ENCODE measurements at places on chromosomes 4 and X.

DNA sequence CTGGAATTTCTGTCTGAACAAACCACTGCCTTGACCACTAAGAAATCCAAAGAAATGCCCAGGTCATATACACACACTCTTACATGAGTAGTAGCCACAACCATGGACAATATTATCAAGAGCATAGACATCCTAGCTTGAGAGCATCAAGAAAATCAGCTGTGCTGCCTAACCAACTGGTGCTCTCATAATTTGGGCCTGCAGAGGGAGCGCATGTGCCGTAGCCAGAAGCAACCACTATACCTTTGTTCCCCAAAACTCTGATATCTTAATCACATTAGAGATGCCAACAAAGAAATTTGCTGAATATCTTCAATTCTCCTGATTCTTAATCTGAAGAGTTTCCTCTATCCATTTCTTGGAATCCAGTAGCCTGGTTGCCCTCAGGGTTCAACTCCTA, 163.6 kb downstream of the ZNF674 start:
- DNase-seq: peak; percentile 44

DNA sequence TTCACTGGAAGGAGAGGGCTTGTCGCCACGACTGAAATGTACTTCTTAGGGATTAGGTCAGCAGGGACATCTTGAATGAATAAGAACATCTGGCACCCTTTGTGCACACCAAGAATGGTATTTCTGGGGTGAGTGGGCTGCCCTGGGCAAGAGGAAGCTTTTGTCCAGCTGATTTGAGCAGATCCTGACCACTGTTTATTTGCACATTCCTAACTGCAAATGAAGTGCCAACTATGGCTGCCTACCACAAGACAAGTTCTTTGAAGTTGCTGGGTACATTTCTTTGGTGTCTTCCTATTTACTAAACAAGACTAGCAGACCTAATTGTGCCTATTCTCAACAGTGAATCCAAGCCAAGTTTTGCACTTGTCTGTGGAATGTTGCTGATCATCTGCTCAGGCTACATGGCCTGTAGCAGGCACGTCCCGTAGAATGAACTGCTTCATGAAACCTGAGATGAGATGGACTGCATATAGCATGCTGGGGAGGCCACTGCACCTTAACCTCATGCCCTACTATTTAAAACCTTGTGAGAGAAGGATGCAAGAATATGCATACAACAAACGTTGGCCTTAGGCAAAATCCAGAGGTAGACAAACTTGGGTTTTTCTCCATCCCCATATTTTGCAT, 45.0 kb downstream of the PIR start:
- peak; percentile 84 for DNase-seq

- no peak for DNase-seq
Measured at GRCh38 chrX:100731441-100732281, at the start of gene SYTL4. Gene SYTL4 (minus strand): TSS chrX:100732121. CDS start chrX:100702037, 30,084 bp downstream.

- no peak for DNase-seq
Measured at GRCh38 chrX:40729598-40730584, 5.5 kb downstream of the MED14 start.

DNA sequence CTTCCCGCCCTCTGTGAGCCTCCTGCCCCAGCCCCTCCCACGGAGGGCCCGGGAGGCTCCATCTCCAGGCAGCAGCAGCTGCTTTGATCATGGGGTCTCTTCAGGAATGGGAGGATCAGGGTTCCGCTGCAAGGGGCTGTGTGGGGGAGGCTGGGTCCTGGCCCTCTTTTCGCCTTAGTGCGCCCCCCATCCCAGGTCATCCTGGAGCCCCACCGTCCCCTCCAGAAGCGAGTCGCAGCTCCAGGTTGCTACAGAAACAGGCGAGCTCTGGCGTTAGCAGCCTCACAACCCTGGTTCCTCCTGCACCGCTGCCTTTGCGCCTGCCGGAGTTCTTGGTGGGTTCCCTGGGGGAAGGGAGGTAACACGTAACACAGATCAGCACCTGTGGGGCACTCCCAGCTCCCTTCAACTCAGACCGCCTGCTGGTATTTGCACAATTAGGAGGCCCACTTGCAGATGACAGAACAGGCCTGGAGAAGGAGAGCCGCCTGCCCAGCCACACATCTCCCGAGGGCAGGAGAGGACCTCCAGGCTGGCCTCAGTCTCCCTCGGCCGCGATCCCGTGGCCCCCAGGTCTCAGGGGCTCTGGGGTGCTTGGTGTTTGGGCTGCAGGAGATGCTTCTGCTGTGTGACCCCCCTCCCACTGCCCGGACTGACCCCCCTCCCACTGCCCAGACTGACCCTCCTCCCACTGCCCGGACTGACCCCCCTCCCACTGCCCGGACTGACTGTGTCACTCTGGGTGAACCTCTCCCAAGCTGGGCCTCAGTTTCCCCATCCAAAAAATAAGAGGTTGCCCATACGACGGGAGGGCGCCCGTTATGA, 64.2 kb upstream of the ADRA2C start:
- no peak for DNase-seq

DNA sequence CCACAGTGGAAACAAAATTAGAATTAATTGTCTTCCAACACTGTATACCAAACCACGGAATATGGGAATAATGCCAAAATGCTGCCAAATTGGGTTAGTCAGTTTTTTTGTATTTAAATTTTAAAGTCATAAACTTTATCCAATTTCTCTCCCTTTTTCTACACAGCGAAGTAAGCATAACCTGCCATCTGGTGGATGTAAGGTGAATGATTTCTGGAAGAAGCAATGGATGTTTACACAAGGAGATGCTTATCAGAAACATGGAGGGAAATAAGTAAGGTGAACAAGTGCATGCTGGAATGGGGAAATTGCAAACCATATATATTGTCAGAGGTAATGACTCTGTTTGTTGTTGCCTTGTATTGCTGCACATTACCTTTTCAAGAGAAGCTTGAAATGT, 691.9 kb downstream of the TECRL start:
- no peak for DNase-seq

GRCh38 chrX:41180194-41180908, 95.1 kb downstream of the USP9X start:
- peak; percentile 56 for DNase-seq

DNA sequence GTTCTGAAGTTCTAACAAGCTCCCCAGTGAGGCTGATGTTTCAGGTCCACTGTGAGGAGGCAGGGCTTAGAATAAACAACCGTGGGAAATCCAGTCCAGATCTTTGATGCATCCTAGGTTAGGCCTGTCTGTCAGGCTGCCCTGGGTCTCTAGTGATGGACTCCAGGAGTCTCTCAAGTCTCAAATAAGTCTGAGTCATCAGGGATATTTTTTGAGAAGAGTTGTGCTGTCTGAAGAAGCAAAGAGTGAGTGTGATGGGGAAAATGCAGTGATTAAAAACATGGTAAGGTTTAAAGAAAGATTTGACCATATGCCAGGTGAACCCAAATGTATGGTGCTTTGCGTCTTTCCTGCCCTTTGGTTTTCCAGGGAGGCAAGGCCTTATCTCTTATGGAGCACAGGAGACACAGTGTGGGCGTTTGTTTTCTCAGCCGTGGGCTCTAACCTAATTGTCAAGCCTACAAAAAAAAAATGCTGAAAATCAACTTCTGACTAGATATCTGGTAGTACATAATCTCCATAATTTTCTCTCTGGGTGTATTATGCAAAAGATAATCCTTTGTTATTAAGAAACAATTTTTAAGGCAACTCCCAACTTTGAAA, 100.7 kb downstream of the PTTG2 start:
- peak; percentile 46 for DNase-seq

GRCh38 chr4:71222661-71223060, 116.2 kb upstream of the SLC4A4 start:
- no peak for DNase-seq

GRCh38 chr4:94359838-94360237, 17.2 kb upstream of the HPGDS start:
- no peak for DNase-seq

GRCh38 chr4:54333657-54334056, 104.6 kb downstream of the PDGFRA start:
- DNase-seq: no peak

DNA sequence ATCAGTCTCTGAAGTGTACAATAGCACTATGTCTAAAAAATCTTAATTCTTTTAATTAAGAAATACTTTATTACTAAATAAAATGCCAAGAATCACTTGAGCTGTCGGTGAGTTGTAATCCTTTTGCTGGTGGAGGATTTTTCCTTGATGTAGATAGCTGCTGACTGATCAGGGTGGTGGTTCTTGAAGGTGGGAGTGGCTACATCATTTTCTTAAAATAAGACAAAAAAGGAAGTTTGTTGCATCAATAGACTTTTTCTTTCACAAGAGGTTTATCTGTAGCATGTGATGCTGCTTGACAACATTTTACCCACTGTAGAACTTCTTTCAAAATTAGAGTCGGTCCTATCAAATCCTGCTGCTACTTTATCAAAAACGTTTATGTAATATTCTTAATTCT, 68.8 kb upstream of the ZC4H2 start:
- DNase-seq: no peak

GRCh38 chrX:54758114-54759055, 39.7 kb downstream of the ITIH6 start:
- DNase-seq: no peak

- DNase-seq: peak; percentile 4
Measured at GRCh38 chr4:182928061-182928460, 10.9 kb upstream of the DCTD start.

GRCh38 chr4:110589297-110589696, 33.6 kb downstream of the PITX2 start:
- DNase-seq: no peak

DNA sequence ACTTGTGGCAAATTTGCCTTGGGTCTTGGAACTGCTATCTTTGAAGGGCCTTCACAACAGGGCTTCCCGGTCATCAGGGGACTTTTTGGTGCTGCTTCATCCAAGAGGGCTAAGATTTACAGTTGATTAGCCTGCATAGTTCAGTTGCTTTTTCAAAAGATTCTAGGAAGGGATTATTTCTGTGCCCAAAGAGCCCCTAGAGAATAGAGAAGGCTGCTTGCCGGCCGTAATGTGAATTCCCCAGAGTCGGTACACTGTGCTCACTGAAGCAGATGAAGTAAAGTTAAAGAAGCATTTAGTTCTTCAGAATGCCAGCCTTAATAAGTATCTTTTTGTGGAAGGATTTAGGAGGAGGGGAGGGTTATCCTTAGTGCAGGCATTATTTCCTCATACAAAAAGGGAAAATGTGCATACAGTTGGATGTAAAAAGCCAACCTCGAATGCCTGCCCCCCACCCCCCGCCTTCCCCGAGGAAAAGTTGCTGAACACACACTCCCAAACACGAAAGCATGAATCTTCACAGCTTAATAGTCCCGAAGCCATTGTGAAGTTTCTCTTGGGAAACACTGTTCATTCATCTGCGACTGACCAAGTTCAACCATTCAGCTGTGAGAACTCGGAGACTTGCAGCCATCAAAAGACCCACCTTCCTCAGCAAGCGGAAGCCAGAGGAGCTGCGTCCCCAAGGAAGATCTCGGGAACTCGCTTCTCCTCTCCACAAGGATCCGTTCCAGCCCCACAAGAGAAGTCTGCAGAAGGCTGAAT, 47.6 kb downstream of the ANOS1 start:
- no peak for DNase-seq

DNA sequence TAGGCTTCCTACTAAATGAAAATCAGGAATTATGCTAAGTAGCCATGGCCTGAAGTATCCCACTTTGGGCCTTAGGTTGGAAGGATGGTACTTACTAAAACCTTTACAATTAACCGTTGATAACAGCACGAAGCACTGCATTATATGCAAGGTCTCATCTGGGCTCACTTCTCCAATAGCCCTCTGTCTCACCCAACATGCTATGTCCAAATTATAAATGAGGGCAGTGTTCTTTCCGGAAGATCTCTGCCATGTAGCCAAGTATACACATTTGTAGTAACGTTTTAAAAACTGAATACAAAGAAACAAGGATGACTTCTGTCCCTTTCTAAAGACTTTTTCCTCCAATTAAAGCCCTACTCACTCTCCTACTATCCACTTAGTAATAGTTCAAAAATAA, 51.6 kb downstream of the SCFD2 start:
- DNase-seq: peak; percentile 32

DNA sequence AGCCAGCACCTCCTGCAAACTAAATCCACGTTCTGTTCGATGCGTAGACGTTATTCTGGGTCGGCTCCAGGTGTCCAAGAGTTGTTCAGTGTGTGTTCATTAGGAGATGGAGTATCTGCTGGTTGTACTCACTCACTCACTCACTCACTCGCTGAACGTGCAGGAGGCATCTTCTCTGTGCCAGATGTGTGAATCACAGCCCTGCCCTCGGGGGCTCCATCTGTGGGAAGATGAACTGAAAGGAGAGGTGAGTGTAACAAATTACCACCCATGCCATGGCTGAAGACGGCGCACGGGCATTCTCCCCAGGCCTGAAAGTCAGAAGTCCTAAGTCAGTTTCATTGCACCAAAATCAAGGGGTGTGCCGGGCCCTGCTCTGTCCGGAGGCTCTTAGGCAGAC, 16.1 kb downstream of the NSG1 start:
- peak; percentile 59 for DNase-seq

GRCh38 chrX:153463556-153463955, 6.8 kb downstream of the HAUS7 start:
- no peak for DNase-seq

DNA sequence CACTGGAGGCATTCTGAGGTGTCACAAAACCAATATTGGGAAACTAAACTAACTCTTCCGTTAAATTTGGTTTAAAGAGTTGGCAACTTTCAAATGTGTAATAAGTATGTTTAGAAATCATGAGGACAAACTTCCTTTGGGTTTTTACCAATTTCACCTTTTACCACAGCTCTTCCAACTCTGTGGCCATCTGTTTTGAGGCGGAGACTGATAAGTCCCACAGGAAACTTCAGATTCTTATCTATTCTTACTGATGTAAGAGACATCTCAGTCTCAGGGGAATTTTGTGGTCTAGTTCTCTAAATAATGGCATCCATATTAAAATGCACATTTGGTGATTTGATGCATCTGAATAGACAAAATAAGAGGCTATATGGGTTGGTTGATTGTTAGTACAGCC, 229.2 kb upstream of the AFF2 start:
- peak; percentile 56 for DNase-seq

DNA sequence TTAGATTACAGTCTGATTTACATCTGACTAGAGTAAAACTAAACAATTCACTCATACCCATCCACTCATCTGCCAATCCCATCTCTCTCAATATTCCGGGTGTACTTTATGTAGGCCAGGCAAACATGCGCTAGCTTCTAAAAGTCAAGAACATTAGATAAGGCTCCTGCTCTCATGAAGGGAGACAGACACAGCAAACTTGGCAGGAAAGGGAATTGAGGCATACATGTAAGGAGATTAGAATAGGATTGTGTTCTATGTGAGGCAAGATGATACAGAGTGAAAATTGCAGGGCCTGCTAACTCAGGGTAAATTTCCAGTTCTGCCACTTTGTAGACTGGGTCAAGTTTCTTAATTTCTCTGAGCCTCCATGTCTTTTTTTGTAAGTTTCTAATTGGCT, 135.8 kb downstream of the CDS1 start:
- DNase-seq: no peak

GRCh38 chrX:124030520-124030919, 69.0 kb downstream of the STAG2 start:
- no peak for DNase-seq

DNA sequence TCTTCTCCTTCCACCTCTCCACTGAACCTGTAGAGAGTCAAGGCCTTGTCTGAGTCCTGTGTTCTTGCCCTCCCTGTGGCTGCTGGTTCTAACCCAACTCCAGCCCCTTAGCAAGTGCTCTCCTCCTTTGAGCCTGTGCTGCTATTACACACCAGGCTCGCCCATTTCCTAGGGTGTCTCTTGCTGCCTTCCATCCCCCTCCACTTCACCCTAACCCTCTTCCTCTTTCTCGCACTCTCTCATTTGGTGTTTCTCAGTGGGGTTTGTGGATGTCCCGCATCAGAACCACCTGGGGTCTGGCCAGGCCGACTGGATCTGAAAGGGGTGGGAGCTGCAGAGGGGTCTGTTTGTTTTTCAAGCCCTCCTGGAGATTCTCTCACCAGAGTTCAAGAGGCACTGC, 156.7 kb downstream of the SPRY1 start:
- no peak for DNase-seq
